ENCODE measurements at places on chromosomes 12 and 14. TPM values are rescaled to one million over a fixed set of nuclear protein-coding genes. Genes with fewer than 3 reads are reported as not detected.

Gene MYF6
- total RNA-seq, result not detected

Gene LMNTD1
- total RNA-seq, result not detected

Gene ACRBP
- total RNA-seq, result 3.4 TPM

Gene PPM1H
- 25.0 TPM for total RNA-seq

Gene SLC25A21
- total RNA-seq, result 1.4 TPM

Gene CLEC9A
- total RNA-seq, result 0.57 TPM

Gene MDGA2
- 0.41 TPM for total RNA-seq

Gene EFS
- 5.5 TPM for total RNA-seq

Gene PLCZ1
- total RNA-seq, result not detected

Gene TESPA1
- total RNA-seq, result 4.9 TPM

Gene GLS2
- total RNA-seq, result 2.5 TPM

Gene FAM90A1
- total RNA-seq, result 0.54 TPM

Gene CABP1
- total RNA-seq, result 2.0 TPM

Gene EIF2B1
- 48.0 TPM for total RNA-seq

Gene IFNG
- total RNA-seq, result not detected

Gene PRPH
- total RNA-seq, result 2.7 TPM

Gene ACOT6
- total RNA-seq, result not detected

Gene NRL
- 4.9 TPM for total RNA-seq

Gene CD9
- 421 TPM for total RNA-seq

Gene TRPV4
- total RNA-seq, result 6.0 TPM

Gene NAB2
- 28.0 TPM for total RNA-seq

Gene RFX4
- not detected for total RNA-seq
